ENCODE measurements at places on chromosomes 2 and 18.

DNA sequence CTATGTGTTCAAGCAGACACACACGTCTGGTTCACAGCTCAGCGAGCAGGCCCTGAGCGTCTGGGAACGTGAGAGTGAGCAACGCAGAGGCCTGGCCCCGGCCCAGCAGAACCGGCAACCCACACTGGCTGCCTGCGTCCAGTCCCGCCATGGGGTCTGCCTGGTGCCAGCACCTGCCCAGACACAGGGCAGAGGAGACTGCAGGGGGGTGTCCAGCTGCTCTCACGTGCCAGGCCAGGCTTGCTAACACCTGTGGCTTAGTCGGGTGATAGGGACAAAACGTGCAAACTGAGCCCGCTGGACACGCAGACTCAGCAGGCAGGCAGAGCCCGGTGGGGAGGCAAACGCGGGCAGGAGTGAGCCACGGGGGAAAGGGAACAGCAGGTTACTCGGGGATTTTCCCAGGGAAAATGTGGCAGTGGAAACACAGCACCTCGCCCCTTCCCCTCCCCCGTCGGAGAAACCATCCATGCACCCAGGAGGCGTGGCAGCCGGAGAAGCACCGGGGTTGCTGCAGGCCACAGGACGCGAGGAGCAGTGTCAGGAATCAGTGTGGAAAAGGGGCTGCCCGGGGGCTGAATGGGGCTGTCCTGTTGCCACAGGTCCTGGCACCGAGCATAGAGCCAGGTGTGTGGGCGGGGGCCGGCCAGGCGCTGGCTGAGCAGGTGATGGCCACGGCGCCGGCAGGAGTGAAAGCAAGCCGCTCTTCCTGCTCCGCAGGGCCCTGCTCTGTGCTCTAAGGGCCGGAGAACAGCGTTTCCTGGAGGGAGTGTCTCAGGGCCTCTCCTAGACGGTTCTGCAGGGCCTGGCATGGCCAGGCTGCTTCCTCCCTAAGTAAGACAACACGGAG lies 154.7 kb downstream of the HDAC4 start:
- no peak for DNase-seq

DNA sequence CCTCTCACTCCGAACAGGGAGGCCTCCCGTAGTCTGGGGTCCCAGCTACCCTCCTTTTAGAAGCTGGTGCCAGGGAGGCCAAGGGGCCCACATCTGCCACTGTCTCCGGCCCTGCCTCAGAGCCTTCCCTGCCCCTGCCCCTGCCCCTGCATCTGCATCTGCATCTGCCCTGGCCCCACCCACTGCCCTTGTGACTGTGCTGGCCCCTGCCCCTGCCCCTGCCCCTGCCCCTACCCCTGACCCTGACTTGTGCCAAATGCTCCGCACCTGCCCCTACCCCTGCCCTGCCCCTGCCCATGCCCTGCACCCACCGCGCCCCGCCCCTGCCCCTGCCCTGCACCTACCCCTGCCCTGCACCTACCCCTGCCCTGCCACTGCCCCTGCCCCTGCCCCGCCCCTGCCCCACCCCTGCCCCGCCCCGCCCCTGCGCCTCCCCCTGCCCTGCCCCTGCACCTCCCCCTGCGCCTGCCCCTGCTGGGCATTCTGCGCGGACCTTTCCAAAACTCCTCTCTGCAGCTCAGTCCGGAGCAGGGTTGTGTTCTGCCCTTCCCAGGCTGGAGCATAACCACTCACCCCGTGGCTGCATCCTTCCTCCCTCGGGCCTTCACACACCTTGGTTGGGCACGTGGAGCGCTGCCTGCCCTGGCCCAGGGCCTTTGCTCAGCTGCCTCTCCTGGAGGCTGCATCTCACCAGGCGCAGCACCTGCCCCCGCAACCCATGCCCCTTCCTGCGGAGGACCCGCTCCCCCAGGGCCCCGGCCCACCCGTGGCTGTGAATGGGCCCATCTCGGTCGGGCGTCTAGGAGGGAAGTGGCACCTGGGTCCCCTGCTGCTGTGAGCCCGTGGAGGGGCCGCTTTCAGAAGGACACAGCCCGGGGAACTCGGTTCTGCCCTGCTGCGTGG lies 5.4 kb downstream of the SNTG2 start:
- no peak for DNase-seq

DNA sequence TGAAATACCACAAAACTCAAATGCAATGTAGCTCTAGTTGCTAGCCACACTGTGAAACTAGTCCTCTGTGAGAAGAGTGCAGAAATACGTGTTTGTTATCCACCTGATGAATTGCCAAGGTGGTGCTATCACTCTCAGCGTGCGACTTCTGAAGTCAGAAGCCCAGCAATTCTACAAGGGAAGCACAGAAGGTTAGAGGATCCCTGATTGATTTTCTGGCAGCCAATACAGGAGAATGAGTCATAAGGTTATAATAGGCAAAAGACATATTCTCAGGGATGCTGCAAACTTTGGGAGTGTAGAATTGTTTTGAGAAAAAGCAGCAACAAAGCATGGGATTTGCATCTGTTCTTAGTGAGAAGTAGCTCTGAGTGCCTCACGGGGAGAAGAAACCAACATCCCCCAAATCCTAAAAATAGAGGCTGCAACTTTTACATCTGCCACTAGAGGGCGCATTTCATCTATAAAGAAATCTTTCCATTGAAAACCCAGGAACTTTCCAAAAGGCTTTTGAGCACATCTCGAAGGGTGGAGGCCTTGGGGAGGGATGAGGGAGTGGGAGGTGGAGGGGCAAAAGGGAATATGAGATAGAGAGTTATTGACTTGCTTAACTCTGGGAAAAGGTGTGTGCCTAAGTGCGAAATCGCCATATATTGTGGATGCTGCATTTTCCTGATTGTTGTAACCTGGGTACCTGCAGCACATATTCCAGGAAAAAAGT lies 78.0 kb downstream of the TMEM182 start:
- peak; percentile 54 for DNase-seq

DNA sequence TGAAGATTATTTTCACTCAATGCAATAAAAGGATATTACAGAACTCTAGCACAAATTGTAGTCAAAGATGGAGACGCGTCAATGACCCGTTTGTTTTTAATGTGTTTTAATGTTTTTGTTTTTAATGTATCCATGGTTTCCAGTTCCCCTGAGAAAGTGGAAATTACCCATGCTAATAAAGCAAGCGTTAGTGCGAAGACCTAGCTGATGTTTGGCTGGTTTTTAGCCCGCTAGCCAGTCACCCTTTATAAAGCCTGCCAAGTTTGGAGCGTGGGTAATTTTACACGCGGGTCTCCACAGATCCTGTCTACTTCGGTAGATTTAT lies 430 bp upstream of the CHMP1B start:
- peak; percentile 66 for DNase-seq

DNA sequence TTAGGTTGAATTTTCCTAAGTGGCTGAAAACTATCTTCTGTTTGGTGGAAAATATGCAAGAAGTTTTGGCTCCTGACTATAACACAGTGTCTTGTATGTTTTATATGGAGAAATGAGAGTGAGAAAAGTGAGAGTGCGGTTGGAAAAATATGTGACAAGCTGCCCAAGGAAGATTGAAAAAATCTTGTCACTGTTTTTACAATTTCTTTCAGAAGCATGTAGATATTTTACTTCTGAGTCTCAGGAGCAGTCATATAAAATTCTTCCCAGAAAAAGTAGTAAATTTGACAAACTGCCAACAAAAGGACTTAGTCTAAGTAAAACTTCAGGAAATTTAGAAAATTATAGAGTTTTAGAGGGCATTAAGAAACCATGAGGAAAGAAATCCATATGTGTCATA lies 19.4 kb upstream of the RMND5A start:
- no peak for DNase-seq

DNA sequence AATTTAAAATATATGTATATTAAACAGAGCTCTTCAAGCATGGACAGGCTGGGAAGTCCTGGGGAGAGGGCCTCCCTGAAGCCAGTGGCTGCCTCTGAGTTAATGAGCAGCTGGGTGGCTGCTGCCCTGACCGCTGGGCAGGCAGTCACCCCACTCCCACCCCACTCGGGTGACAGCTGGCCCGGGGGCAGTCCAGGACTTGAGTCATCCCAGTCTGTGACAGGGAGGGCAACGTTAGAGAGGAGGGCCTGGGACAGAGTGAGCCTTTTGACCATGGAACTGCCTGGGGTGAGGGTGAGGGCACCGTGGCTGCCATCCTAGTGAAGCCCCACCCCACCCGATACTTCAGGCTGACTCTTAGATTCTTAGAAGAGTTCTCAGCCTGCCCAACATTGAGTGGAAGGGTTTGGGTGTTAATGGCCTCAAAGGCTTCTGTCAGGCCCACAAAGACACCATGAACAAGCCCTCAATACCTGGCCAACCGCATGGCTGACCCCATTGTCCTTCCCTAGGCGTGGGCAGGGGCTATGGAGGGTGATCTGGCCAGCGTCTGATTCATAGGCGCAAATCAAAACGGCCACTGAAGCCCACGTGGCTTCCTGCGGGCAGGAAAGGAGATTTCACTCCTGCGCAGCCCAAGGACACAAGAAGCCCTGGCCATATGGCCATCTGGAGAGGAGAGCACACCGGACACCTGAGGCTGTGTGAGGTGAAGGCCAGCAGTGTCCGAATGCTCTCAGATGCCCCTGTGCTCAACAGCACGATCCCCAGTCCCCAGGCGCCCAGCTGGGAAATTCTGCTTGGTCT lies 47.5 kb downstream of the MRPS5 start:
- no peak for DNase-seq

DNA sequence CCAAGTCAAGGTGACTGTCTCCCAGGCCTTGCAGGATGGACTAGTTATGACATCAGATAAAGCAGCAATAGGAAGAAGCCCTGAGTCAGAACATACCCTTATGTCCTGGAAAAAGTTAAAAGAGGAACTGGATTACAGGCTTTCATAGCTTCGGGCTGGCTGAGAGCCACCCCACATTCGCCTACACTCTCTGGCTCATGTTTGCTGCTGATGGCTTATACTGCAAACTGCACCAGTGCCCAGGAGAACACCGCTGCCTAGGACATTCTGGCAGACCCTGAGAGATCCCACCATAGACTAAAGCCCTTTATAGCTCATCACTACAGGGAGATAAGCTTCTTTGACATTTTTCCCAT lies 20.3 kb downstream of the SLC8A1 start:
- DNase-seq = peak; percentile 91

GRCh38 chr2:22406625-22407024 lies 978.4 kb upstream of the KLHL29 start:
- DNase-seq = peak; percentile 12

- no peak for DNase-seq
Observed at GRCh38 chr18:48162956-48163737, 232.7 kb upstream of the SMAD2 start.

GRCh38 chr2:54850171-54851122 lies 127.0 kb downstream of the EML6 start:
- no peak for DNase-seq

GRCh38 chr2:173456960-173457359 lies 102.3 kb downstream of the CDCA7 start:
- DNase-seq = no peak

- no peak for DNase-seq
Observed at GRCh38 chr18:72634500-72634899, 90.4 kb upstream of the CBLN2 start.

DNA sequence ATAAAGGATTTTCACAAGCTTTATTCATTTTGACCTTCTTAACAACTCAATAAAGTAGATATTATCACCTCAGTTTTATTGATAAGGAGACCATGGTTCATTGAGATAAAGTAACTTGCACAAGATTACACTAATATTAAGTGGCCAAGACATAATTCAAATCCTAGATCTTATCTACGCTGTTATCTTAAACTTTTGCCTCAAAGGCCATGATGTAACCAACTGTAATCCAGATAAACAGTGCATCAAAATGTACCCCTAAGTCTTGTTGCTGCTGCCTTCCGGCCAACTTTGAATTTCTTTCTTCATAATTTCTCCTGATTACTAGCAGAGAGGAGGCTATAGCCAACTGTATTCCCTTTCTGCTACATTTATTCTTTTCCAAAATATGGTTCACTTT lies 1094.8 kb upstream of the PIK3C3 start:
- no peak for DNase-seq

DNA sequence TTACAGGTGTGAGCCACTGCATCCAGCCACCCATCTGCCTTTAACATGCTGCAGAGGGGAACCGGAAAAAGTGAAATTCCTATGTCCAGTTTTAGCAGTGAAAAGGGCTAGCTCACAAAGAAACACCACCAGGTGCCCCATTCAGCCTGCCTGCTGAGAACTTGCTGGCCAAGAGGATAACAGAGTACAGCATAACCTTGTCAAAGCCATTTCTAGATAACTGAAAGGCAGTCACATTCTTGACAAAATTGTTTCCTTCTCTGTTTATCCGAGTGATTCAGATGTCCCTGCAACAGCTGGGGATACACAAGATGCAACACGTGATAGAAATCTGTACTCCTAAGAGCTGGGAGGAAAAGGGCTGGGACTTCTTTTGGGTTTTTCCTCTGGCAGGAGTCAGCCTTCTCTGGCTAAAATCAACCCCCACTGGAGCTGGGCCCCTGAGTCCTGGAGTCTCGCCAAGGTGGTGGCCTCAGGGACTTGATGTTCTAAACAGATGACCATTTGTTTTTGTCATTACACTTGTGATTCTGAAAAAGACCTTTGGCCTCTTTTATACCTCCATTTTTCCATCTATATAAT lies 505.4 kb downstream of the BCL11A start:
- no peak for DNase-seq

DNA sequence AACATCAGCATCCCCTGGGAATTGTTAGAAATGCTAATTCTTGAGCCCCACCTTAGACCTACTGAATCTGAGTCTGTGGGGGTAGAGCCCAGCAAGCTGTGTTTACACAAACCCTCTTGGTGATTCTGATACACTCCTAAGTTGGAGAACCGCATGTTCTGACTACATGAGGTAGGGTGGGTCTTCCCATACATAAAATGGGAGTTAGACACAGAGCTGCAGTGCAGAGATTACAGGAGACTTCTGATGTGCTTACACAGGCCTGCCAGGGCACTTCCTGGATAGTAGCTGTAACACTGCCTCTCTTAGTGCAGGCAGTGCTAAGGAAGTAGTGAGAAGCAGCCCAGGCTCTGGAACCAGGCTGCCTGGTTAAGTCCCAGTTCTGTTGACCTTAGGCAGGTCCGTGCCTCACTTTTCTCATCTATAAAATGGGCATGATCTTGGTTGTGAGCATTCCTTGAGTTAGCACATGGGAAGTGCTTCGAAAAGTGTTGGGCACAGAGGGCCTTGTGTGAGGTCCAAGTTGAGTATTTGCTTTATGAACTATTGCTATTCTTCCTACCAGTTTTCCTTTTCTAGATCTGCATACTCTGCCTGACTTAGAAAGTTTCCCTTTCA lies 67.3 kb downstream of the GLI2 start:
- DNase-seq = no peak

GRCh38 chr2:149050188-149050587 lies 11.7 kb downstream of the LYPD6B start:
- no peak for DNase-seq

GRCh38 chr2:110637093-110637492 lies 40.8 kb downstream of the BUB1 start:
- DNase-seq = no peak

DNA sequence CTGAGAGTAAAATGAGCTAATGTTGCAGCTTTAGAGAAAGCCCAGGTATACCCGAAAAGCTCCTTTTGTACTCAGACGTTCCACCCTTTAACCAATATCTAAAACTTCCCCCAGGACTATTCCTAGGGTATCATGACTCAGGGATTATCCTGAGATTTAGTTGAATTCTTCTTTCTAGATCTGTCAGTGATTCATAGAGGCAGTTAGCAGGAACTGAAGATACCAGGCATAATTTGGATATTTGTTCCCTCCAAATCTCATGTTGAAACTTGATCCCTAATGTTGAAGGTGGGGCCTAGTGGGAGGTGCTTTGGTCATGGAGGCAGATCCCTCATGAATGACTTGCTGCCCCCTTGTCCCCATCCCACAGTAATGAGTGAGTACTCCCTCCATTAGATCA lies 161.2 kb upstream of the LRP1B start:
- no peak for DNase-seq
